Suppressor macrophage (primary cell): ENCODE measurements at places on chromosomes 5 and 9.

- DNase-seq, result no peak
Observed at GRCh38 chr5:10509575-10509974, 54.3 kb upstream of the ANKRD33B start.

DNA sequence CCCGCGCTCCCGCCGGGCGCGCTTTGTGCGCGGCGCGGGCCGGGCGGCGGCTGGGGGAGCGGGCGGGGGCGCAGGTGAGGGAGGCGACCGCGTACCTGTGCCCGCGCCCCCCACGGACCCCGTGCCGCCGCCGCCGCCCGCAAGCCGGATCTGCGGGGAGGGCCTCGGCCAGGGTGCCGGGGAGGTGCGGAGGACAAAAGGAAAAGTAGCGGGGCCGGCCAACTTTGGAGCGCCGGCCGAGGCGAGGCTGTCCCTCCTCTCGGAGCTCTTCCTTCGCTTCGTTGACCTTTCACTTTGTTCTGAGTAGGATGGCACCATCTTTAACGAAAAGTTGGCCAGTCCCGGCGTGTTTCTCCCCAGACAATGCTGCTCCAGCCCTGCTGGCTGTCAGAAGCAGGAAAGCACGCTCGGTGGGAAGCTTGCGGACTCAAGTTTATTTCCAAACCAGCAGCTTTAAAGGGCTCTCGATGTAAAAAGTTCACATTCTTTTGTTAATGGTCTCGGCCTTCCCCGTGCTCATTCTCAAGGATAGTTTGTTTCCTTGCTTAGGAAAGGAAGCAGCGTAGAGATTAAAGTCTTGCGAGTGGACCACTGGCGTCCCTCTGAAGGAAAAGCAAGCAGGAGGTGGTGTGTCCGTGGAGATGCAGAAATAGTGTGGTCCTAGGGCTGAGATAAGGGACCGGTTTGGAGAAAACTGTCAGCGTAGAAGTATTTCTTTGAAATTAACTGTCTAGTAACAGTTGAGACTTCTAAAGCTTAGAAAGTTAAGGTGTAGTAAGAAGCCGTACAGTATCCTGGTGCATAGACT lies 639 bp downstream of the EHMT1 start:
- DNase-seq, result peak; percentile 40

- no peak for DNase-seq
Observed at GRCh38 chr9:82410866-82411265, 422.3 kb downstream of the SPATA31D1 start.

DNA sequence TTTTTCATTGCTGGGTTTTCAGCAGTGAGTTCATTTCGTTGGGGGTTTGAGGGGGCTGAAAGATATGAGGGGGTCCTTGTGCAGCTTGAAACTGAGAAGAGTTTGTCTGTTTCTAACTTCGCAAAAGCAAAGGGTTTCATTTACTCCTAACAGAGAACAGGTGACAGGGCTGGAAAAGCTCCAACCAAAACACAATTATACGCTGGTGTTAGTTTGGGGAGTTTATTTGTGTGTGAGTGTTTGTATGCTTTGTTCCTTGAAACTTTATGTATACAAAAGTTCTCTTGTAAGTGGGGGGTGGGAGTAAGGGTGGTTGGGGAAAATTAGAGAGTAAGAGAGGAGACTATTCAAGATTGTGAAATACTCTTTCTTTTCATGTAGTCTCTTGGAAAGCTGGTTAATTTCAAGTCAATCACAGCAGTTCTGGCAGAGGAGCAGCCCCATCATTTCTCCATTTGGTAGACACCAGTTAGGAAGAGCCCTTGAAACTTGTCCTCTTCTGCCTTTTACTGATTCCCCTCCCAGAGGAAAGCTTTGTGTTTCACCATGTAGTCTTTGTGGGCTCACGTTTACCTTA lies 881 bp downstream of the TNFAIP8 start:
- DNase-seq, result no peak

- no peak for DNase-seq
Observed at GRCh38 chr9:105963343-105964099, 269.2 kb downstream of the TMEM38B start.

- no peak for DNase-seq
Observed at GRCh38 chr5:124761010-124761409, 14.6 kb upstream of the ZNF608 start.

DNA sequence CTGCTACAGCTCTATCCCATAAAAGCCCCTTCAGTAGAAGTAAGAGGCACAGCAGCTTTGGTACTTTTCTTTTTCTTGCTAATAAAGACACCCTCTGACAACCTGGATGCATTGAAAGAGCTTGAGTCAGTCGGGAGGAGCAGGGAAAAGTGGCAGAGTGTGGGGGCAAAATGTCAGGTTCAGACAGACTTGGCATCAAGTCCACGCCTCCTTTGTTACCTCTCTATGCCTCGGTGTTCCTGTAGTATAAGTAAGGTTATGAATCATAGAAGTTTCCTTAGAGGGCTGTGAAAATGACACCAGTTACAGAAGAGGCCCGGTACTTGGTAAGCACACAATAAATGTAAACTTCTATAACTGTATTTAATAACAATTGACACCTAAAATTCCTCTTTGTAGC lies 133.9 kb downstream of the ESM1 start:
- no peak for DNase-seq

- no peak for DNase-seq
Observed at GRCh38 chr5:42620579-42621216, 135.9 kb upstream of the CCDC152 start.

GRCh38 chr5:118614731-118615456 lies 373.5 kb downstream of the DTWD2 start:
- no peak for DNase-seq

DNA sequence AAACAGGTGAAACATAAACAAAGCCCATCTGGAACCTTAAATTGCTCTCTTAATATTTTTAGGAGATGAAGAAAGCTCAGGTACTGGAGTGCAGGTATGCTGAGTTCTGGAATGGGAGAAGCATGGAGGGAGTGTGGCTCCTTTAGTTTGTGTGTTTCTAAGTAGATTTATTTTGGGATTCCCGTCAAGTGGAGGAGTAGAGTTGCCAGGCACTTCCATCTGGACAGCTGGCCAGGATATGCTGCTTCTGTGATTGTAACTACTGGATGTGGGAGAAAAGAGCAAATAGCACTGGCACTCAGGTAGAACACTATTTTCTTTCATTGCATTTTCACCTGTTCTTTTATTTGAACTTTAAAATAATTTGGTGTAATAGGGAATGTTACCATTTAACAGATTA lies 182.3 kb upstream of the MAST4 start:
- DNase-seq, result no peak

DNA sequence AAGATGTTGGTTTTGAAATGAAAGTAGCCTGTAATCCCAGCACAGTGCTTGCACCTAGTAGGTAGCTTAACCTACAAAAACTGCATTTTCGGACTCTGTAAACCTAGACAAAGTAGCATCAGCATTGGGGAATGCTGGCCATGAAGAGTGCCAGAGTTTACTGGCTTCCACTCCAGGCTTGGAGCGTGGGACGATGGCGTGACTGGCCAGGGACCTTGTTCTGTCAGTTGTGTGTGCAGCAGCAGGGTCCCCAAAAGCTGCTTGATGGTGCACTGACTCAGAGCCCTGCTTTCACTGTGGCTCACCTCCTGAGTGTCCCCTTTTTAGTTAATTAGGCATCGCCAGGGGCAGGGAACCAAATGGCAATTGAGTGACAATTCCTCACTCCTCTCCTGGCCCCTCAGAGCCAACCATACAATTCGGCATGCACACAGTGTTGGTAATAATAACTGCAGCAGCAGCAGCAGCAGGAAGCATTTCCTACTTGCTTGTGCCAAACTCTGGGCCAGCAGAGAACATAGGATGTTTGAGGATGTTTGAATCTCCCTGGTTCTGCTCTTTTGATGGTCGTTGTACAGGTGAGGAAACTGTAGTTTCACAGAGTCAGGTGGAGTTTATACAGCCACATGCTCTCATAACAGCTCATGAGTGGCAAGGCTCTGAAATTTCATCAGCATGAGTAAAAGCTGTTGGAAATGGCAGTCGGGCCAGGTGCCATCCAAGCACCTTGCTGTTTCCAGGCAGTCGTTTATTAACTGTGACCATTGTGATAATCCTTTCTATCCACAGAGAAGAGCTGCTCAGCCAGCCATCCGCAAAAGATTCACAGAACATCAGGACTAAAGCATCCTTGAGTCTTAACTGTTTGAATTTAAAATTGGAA lies 4.2 kb downstream of the UBE2QL1 start:
- no peak for DNase-seq

DNA sequence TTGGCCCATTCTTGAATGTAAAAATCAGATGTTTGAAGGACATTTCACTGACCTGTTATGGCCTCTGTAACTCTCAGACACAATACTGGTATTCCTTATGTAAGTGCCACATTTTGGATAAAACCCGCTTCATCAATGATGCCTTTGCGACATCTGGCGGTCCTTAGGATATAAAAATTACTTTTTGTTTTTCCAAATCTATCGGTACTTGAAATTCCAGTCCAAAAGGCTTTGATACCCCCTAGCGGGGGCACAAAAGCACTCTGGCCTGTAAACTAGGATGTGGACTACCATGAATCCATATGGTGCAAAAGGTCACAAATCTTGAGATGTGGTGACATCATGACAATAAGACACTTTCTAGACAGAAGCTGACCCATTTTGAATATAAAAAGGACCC lies 291.8 kb downstream of the KIAA0825 start:
- DNase-seq, result no peak

DNA sequence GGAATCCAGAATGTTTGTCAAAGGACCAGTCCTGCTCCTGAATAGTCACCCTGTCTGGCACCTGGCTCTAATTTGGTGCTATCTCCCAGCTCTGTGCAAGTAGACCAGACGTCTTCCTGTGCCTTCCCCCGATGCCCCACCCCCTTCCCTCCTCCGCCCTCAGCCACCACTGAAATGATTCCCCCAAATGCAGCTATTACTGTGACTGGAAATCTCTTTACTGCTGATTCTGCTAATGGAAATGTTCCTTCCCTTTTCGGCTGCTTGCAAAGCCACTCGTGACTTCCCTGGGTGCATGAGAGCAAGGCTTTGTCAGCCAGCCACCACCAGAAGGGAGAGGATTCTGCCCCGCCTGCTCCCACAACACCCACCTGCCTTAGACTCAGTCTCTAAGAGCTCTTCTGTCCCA lies 11.4 kb downstream of the ASTN2 start:
- peak; percentile 70 for DNase-seq

DNA sequence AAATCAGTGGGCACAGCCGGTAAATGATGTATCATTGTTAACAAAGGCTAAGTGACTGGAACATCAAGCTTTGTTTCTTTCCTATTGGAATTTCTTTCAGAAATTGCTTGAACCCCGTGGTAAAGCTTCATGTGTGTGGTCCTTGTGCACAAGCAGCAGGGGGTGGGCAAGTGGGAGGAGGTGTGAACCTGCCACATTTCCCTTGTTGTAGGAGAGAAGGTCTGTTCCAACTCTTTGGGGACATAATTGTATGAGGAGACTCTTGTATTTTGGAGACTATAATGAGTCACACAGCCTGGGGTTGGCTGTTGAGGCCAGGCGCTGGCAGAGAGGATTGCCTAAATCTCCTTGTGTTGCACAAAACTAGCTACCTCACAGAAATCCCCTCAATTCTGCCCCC lies 620.5 kb downstream of the IRX1 start:
- DNase-seq, result no peak

GRCh38 chr5:31362529-31362900 lies 169.0 kb downstream of the CDH6 start:
- no peak for DNase-seq

DNA sequence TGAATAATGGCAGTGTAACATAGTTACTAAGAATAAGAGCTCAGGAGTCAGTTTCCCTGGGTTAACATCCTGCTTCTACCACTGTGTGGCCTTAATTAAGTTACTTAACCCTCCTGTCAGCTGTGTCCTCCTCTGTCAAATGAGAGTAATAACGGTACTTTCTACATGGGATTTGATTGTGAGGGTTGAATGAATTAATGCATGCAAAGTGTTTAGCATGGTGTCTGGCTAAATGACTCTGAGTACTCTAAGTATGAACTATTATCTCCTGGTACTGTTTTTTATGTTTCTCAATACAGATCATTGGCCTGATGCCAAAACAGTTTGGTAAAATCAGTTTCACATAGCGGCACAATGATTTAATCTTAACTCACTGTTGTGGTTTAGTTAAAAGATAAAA lies 19.6 kb downstream of the ZNF131 start:
- DNase-seq, result no peak

DNA sequence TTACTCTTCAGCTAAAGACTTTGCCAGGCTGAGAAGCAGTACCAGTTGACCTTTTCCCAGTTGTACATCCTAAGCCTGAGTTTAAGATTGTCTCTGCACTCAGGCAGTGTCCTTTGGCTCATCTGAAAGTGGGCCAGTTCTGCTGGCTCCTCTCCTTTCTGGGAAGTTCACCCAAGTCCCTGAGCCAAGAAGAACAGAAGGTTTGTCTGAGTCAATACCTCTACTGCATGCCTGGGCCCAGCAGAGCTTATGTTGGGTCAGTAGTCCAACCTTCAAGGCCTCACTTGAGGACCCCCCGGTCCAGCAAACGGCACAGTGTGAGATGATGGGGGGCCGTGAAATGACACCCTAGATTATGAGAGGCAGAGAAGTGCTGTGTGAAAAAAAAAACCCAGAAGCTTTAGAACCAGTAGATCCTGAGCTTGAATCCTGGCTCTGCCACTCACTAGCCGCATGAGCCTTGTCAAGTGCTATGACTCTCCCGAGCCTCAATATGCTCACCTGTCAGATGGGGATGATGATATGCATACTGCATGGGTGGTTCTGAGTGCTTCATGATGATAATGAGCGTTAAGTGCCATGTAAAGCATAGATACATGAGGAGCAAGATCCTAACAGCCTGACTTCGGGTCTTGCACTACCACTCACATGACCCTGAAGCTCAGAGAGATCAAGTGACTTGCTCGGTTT lies 156.0 kb downstream of the MACROH2A1 start:
- no peak for DNase-seq

- no peak for DNase-seq
Observed at GRCh38 chr9:96417661-96418082, 498 bp downstream of the ZNF367 start.

GRCh38 chr9:107489687-107490605 lies at the start of gene KLF4:
Gene KLF4 (minus strand): TSS chr9:107489769. CDS start chr9:107489172, 597 bp downstream.
- DNase-seq, result peak; percentile 95

DNA sequence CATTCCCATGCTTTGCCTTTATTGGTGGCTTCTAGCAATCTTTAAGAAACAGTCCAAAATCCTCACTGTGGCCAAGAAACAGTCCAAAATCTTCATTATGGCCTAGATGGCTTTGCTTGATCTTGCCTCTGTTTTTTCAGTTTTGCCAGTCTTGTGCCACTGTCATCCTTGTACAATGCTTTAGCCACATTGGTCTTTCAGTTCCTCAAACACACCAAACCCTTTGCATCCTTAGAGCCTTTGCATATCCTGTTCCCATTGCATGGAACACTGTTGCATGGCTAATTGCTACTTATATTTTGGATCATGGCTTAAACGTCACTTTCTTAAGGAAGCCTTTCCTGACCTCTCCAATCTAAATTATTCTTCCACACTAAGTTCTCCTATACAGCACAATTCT lies 22.1 kb downstream of the MRRF start:
- peak; percentile 6 for DNase-seq

GRCh38 chr5:132305420-132305819 lies 11.2 kb downstream of the SLC22A4 start:
- no peak for DNase-seq

GRCh38 chr5:72234265-72234700 lies 85.8 kb downstream of the MRPS27 start:
- DNase-seq, result no peak
